Fibroblast of skin of back (primary cell): ENCODE measurements at places on chromosomes 12 and 14.

DNA sequence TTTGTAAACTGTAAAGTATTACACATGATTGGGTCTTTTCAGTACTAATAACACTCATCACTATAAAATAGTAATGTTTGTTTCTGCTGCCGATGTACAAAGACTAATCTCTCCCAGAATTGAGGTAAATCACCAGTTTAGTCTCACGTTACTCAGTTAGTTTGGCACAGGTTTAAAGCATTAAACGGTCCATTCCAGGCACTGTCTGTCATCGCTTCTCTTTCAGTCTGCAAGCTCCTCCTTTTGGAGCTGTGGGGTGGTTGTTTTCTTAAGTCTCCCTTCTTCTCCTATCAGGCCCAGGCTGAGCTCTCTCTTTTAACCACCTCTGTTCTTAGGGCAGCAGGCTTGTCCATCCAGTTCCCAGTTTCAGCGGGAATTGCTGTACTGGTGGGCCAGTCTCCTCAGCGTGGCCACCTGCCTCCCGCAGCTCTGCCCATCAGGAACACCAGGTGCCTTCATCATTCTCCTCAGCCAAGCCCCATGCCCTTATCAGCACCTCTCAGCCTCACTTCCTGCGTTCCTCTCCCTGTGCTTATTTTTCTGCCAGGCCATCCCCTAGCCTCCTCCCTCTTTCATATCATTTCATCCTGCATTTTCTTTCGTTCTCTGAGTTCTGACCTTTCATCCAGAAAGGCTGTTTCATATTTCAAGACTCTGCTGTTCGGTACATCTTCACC is 149.0 kb downstream of the TGFB3 start:
- peak; percentile 64 for DNase-seq

DNA sequence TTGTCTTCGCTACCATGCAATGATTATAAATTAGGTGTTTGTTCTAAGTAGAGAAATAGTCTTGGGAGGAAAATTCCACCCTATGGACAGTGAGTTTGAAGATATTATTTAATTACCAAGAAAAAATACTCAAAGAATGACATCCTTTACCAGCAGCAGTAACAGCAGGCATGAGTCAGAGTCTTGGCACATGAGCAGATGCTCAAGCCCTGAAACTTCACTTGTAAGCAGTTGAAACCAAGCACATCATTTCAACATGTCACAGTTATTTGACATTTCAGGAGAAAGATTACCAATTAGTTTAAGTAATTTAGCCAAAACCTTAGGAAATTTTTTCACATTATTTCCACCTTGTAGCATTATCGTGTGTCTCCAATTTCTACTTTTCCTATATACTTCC is 99.2 kb downstream of the C12orf50 start:
- peak; percentile 87 for DNase-seq

GRCh38 chr12:66669541-66669940 is 9.3 kb downstream of the GRIP1 start:
- no peak for DNase-seq

- no peak for DNase-seq
These were observed 160.7 kb upstream of the ARID2 start for GRCh38 chr12:45568808-45569207.

DNA sequence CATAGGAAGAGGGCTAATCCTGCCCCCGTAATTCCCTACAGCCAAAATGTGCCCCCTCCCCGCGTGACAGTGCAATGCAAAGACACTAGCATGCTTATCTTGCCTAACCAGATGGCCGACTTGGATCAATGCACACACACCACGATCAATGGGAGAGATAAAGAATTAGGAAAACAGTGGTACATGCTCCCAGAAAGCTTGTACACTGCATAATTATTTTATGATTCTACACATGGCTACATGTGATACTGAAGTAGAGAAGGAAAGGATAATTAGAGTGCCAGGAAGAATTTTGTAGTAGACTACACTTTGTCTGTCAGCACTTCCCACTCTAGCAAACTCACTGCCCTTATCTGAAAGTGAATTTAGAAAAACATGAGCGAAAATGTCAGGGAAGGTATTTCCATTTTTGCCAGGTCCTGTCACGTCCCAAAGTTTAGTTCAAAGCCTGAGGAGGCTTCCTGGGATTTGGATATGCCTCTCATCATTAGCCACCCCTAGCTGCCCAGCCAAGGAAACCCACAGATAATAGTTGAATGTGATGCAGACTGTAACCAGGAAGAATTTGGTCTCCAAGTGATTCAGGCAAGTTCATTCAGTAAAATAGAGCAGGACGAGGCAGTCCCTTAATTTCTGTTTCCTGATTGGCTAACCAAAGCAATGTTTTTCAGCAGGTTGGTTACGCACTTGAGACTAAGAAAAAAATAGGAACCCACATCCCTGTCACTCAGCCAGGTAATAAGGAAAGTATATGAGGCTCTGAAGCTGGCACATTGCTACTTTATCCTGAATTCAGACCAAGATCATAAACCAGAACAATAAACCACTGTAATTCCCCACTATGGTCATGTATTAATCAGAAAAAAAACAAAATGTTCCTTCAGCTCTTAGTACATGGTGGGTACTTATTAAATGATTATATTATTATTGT is 199.6 kb upstream of the OTX2 start:
- no peak for DNase-seq

- peak; percentile 56 for DNase-seq
These were observed 32.5 kb downstream of the PAWR start for GRCh38 chr12:79658221-79658620.

GRCh38 chr14:86654558-86655184 is 1124.7 kb downstream of the FLRT2 start:
- DNase-seq = peak; percentile 45
